Camera-type eye (tissue), 1 donor: ENCODE measurements at places on chromosomes 2 and 18. TPM values are rescaled to one million over a fixed set of nuclear protein-coding genes. Genes with fewer than 3 reads are reported as not detected.

CPO gene
- total RNA-seq = not detected

AQP12B gene
- not detected for total RNA-seq

CTNNA2 gene
- 53.4 TPM for total RNA-seq

KLHL29 gene
- total RNA-seq = 31.6 TPM

SERPINB4 gene
- total RNA-seq = not detected

PTPRN gene
- total RNA-seq = 22.0 TPM

HOXD11 gene
- not detected for total RNA-seq

NETO1 gene
- total RNA-seq = 49.0 TPM

DAPL1 gene
- total RNA-seq = 64.9 TPM

CERKL gene
- 39.1 TPM for total RNA-seq

TPRKB gene
- 41.5 TPM for total RNA-seq

GDF7 gene
- 1.9 TPM for total RNA-seq

TMEM37 gene
- total RNA-seq = 5.1 TPM

DSC1 gene
- total RNA-seq = 1.8 TPM

CROCC2 gene
- total RNA-seq = 0.16 TPM

POU3F3 gene
- 4.2 TPM for total RNA-seq

GCG gene
- total RNA-seq = 0.99 TPM

IWS1 gene
- total RNA-seq = 47.4 TPM

GALR1 gene
- 0.16 TPM for total RNA-seq

SPC25 gene
- total RNA-seq = 13.1 TPM

MYCN gene
- 55.0 TPM for total RNA-seq

C1GALT1C1L gene
- 1.3 TPM for total RNA-seq

ELOA2 gene
- total RNA-seq = not detected

ZNF2 gene
- total RNA-seq = 11.3 TPM

NOP58 gene
- 127 TPM for total RNA-seq

TDRD15 gene
- not detected for total RNA-seq

GPAT2 gene
- 1.3 TPM for total RNA-seq

ABCG5 gene
- total RNA-seq = 0.27 TPM

PCARE gene
- total RNA-seq = 57.0 TPM

GPR35 gene
- total RNA-seq = 1.2 TPM

UCN gene
- total RNA-seq = 4.7 TPM

RAB6C gene
- total RNA-seq = 0.44 TPM

PRPF40A gene
- 158 TPM for total RNA-seq

SCG2 gene
- 9.6 TPM for total RNA-seq

HOXD3 gene
- total RNA-seq = 3.0 TPM

TNP1 gene
- total RNA-seq = not detected

SP5 gene
- total RNA-seq = 0.77 TPM

RIT2 gene
- 0.38 TPM for total RNA-seq

CXCR1 gene
- 0.33 TPM for total RNA-seq

KRTCAP3 gene
- not detected for total RNA-seq

MDH1B gene
- 3.5 TPM for total RNA-seq

ZSCAN30 gene
- 42.3 TPM for total RNA-seq

CCDC102B gene
- 61.4 TPM for total RNA-seq

FZD7 gene
- total RNA-seq = 31.8 TPM

NOL4 gene
- 72.9 TPM for total RNA-seq

CNTNAP5 gene
- 16.3 TPM for total RNA-seq

NGEF gene
- total RNA-seq = 10.0 TPM

HTR2B gene
- 1.0 TPM for total RNA-seq

RAD51AP2 gene
- 0.27 TPM for total RNA-seq

CTLA4 gene
- 0.44 TPM for total RNA-seq

CHRNA1 gene
- total RNA-seq = 9.1 TPM

EDAR gene
- total RNA-seq = 0.66 TPM

ANKRD36C gene
- 229 TPM for total RNA-seq

TMEM163 gene
- 4.7 TPM for total RNA-seq

CAVIN2 gene
- 39.8 TPM for total RNA-seq

GALNT5 gene
- 8.3 TPM for total RNA-seq

REG3A gene
- total RNA-seq = not detected

BOLL gene
- total RNA-seq = 0.27 TPM

KCNG3 gene
- 2.0 TPM for total RNA-seq

DNAJB2 gene
- total RNA-seq = 91.9 TPM
